ENCODE measurements at places on chromosomes 6 and 20. TPM values are rescaled to one million over a fixed set of nuclear protein-coding genes. Genes with fewer than 3 reads are reported as not detected.

Gene STMN3
- 9.7 TPM for total RNA-seq

Gene LY6G6F
- not detected for total RNA-seq

Gene SLC22A16
- not detected for total RNA-seq

Gene REM1
- not detected for total RNA-seq

Gene WFDC2
- total RNA-seq = not detected

Gene NKX2-4
- not detected for total RNA-seq

Gene PPP1R3G
- 0.05 TPM for total RNA-seq

DNA sequence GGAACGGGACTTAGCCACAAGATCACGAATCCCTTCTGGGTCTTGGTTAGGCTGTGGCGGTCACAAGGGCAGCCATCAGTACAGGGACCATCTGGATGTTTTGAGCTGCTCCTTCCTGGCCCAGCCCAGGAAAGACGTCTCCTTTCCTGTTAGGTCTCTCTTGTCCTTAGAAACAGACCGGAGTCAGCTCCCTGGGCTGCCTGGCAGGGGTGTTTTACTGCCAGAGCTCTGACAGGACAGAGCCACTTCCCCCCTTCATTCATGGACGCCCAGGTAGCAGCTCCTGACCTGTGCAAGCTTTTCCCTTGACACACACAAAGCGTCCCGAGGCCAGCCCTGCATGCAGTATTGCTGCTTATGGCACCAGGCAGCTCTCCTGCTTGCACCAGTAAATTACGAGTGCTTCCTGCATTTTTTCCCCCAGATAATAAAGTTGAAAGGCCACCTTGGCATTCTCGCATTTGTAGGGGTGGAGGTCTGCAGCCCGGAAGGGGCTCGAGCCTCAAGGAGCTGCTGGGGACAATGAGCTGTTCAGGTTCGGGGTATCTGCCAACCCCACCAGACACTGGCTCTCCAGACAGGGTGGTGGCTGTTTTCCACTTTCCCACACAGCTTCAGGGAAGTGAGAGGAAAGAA, 87.4 kb downstream of the NOL4L start:
- H3K27ac ChIP-seq = no peak overlapping the region
- DNase-seq = no peak
- peaks cover 5% of the 10 kb centered on the region for H3K4me1 ChIP-seq
- no peak overlapping the region for H3K4me3 ChIP-seq

GRCh38 chr6:120876931-120877330, 457.3 kb downstream of the TBC1D32 start:
- no peaks in the 10 kb centered on the region for H3K4me1 ChIP-seq
- DNase-seq = no peak
- no peak overlapping the region for H3K27ac ChIP-seq

DNA sequence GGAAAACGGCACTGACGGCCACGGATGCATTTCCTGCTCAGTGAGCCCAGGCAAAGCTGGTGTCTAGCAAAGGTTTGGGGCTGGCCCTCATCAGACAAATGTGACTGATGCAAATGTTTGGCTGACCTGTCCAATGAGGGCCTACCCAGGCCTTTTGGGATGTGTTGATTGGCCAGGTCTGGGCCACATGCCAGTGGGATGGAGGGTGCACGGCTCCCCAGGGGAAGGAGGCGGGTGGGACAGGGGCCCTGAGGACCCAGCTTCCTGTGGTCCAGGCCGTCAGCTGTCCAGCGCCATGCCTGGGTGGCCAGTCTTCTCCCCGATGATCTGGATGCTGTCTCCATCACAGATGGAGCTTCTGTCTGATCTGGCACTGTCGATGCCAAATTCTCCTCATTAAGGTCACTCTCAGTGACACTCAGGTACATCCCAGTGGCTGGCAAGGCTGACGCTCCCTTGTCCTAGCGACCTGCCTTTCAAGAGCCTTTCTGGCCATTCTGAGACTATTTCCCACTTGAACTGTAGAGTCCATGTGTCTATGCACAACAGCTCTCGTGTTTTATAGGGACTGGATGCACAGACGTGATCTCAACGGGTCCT, 43.0 kb downstream of the NTSR1 start:
- H3K36me3 ChIP-seq = no peaks in the 10 kb centered on the region
- no peak overlapping the region for H3K27ac ChIP-seq
- H3K27me3 ChIP-seq = peaks cover 33% of the 10 kb centered on the region
- H3K4me1 ChIP-seq = no peaks in the 10 kb centered on the region
- no peak overlapping the region for H3K4me3 ChIP-seq

DNA sequence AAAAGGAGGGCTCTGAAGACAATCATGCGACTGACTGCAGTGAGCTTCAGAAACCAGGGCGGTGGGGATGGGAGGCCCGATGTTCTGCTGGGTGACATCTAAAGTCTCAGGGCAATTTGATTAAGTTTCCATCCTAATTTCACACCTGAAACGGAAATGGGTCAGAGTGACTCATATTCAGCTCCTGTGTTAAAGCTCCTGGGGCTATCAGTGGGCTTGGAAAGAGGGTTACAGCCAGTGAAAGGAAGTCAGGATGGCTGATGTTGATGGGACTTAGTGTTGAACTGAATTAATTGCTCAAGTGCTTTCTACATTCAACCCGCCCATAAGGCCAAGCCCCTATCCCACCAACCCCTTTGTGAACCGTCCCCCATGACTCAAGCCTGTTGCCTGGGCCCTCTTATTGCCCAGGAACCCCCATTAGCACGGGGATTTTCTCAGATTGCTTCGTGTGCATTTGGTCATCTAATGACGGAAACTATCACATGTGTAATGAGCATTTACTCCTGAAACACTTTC, 47.1 kb upstream of the TBC1D7 start:
- no peaks in the 10 kb centered on the region for H3K27me3 ChIP-seq
- H3K4me1 ChIP-seq = peaks cover 19% of the 10 kb centered on the region
- H3K27ac ChIP-seq = peak overlapping the region; percentile 39
- peak; percentile 70 for DNase-seq
- peak overlapping the region; percentile 28 for H3K4me3 ChIP-seq

DNA sequence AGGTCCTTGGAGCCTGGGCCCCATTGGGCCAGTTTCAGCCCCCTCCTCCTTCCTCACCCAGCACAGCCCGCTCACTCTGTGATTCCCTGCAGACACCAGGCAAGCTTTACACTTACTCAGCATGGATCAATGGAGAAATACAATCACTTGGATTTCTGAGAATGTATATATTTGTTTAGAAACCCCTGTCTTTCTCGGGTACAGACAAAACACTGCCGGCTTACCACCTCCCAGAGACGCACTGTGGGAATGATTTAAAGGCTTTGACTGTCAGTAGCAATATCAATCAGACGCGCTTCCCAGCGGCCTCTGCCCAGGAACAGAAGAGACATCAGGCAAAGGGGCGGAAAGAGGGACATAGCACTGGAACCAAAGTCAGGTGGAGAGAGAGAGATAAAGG, 186.5 kb downstream of the MAFB start:
- H3K27ac ChIP-seq = no peak overlapping the region
- H3K36me3 ChIP-seq = no peaks in the 10 kb centered on the region
- peaks cover 7% of the 10 kb centered on the region for H3K4me1 ChIP-seq
- no peaks in the 10 kb centered on the region for H3K27me3 ChIP-seq
- no peak overlapping the region for H3K4me3 ChIP-seq

GRCh38 chr6:3316331-3316730, 57.6 kb downstream of the PSMG4 start:
- no peak overlapping the region for H3K4me3 ChIP-seq
- H3K4me1 ChIP-seq = peaks cover 13% of the 10 kb centered on the region
- no peak for DNase-seq
- H3K27me3 ChIP-seq = peaks cover 30% of the 10 kb centered on the region
- no peak overlapping the region for H3K27ac ChIP-seq

GRCh38 chr6:149891259-149891658, 6.7 kb downstream of the RAET1E start:
- no peak overlapping the region for H3K4me3 ChIP-seq
- no peak overlapping the region for H3K27ac ChIP-seq
- peaks cover 30% of the 10 kb centered on the region for H3K27me3 ChIP-seq
- H3K4me1 ChIP-seq = peaks cover 11% of the 10 kb centered on the region

- no peaks in the 10 kb centered on the region for H3K36me3 ChIP-seq
- H3K27me3 ChIP-seq = no peaks in the 10 kb centered on the region
- H3K27ac ChIP-seq = no peak overlapping the region
- no peak for DNase-seq
- H3K4me3 ChIP-seq = no peak overlapping the region
Observed at GRCh38 chr20:54276577-54277169, 68.8 kb downstream of the PFDN4 start.

DNA sequence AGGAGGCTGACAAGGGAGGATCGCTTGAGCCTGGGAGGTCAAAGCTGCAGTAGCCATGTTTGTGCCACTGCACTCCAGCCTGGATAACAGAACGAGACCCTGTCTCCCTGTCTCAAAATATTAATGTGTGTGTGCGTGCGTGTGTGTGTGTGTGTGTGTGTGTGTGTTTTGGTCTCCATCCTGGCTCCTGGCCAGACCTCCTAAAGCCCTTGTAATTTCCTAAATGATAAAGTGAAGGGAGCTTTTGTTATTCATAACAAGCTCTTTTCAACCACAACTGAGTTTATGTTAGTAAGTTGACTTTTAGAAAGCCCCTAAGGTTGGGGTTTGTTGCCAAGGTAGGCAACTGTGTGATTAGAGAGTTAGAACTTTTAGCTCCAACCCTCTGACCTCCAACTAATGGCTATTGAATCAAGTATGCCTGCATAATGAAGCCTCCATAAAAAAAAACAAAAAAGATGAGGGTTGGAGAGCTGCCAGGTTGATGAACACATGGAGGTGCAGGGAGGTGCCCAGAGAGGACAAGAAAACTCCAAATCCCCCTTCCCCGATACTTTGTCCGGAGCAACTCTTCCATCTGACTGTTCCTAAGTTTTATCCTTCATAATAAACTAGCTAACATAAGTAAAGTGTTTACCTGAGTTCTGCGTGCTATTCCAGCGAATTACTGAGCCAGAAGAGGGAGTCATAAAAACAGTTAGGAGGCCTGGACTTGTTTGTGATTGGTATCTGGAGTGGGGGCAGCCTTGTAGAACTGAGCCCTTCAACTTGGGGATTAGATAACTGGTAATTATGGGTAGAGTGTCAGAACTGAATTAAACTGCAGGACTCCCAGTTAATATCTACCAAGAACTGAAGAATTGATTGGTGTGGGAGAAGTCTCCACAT, 5.3 kb upstream of the AIF1 start:
- DNase-seq = no peak
- no peaks in the 10 kb centered on the region for H3K36me3 ChIP-seq
- no peak overlapping the region for H3K4me3 ChIP-seq
- H3K4me1 ChIP-seq = peaks cover 6% of the 10 kb centered on the region
- no peak overlapping the region for H3K27ac ChIP-seq

- no peaks in the 10 kb centered on the region for H3K36me3 ChIP-seq
- H3K27ac ChIP-seq = no peak overlapping the region
- no peak for DNase-seq
- no peaks in the 10 kb centered on the region for H3K4me1 ChIP-seq
- H3K4me3 ChIP-seq = no peak overlapping the region
- H3K27me3 ChIP-seq = no peaks in the 10 kb centered on the region
Observed at GRCh38 chr6:18752278-18753068, 365.3 kb downstream of the RNF144B start.

DNA sequence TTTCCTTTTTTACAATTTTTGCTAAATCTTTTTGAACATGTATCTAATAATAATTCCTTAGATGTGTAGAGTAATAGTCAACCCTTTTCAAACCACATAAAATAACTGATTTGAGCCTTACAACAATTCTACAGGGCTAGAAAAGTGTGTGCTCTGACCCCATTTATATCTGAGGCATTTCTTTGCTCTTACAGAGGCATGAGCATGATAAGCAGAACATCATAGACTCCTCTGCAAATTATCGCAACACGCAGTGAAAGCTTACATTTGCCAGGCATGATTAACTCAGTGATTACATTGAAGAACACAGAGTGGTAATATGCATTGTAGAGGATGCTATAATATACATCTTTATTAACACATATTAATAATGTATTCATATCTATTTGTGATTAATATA, 120.4 kb downstream of the SIM1 start:
- no peaks in the 10 kb centered on the region for H3K36me3 ChIP-seq
- no peaks in the 10 kb centered on the region for H3K4me1 ChIP-seq

DNA sequence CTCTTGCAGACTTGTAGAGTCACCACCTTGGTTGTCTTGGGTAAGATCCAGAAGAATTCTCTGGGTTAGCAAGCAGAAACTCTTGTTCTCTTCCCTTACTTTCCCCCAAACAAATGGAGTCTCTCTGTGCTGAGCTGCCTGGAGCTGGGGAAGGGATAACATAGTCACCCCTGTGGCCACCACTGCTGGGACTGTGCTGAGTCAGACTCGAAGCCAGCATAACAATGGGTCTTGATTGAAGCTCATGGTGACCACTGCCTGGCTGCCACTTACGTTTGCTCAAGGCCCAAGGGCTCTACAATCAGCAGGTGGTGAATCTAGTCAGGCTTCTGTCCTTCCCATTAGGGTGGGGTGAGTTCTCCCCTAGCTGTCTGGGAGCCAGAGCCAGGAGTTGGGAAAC, 15.4 kb upstream of the ERVFRD-1 start:
- peaks cover 9% of the 10 kb centered on the region for H3K36me3 ChIP-seq
- H3K27ac ChIP-seq = no peak overlapping the region
- H3K4me3 ChIP-seq = no peak overlapping the region

GRCh38 chr6:149750136-149750609, 632 bp downstream of the PCMT1 start:
- peaks cover 13% of the 10 kb centered on the region for H3K36me3 ChIP-seq
- no peaks in the 10 kb centered on the region for H3K27me3 ChIP-seq
- DNase-seq = peak; percentile 89
- H3K4me1 ChIP-seq = peaks cover 30% of the 10 kb centered on the region
- H3K4me3 ChIP-seq = peak overlapping the region; percentile 91

DNA sequence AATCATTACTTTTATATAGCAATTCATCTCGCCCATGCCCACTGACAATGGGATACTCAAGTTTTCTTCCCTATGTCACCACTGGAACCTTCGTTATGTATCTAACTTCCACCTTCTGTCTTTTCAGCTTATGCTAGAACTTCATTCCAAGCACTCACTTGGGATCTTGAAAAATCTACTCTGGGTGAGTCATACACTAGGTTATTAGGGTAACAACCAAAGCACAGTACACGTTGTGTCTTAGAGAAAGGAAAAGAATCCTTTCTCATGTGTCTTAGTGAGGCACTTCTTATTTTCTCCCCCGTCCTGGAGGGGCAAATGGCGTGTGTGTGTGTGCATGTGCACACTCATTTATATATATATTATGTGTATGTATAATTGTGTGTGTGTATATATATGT, 18.3 kb upstream of the FAM162B start:
- H3K27me3 ChIP-seq = peaks cover 8% of the 10 kb centered on the region
- no peaks in the 10 kb centered on the region for H3K36me3 ChIP-seq
- no peak overlapping the region for H3K27ac ChIP-seq
- H3K4me1 ChIP-seq = no peaks in the 10 kb centered on the region

DNA sequence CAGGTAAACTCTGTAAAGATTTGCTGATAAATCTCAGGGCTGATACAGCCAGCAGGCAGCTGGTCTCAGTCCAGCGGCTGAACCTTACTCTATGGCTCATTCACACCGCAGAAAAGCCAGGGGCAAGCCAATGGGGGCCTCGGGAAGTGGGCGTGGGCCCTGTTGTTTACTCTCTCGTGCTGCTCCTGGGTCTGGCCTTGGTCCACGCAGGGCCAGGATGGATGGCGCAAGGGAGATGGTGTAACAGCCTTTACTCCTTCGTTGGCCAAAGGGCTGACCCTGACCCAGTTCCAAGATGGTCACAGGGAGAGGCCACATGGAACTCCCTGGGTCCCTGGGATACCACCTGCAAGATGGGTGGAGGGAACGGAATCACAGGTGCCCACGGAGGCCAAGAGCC, 16.2 kb downstream of the KCNK17 start:
- no peak overlapping the region for H3K27ac ChIP-seq
- H3K27me3 ChIP-seq = no peaks in the 10 kb centered on the region

Data from activated CD4-positive, alpha-beta T cell treated with anti-CD3 and anti-CD28 coated beads, Interleukin-2, amount 10 ng/mL, durations not matched to agents 24 days and 14 days (primary cell).